ENCODE measurements at places on chromosomes 2 and 18.

- no peak overlapping the region for H3K27ac ChIP-seq
- no peaks in the 10 kb centered on the region for H3K36me3 ChIP-seq
- DNase-seq = no peak
- no peaks in the 10 kb centered on the region for H3K27me3 ChIP-seq
- no peak overlapping the region for H3K4me3 ChIP-seq
Measured at GRCh38 chr2:34567128-34567527, 968.0 kb upstream of the FAM98A start.

DNA sequence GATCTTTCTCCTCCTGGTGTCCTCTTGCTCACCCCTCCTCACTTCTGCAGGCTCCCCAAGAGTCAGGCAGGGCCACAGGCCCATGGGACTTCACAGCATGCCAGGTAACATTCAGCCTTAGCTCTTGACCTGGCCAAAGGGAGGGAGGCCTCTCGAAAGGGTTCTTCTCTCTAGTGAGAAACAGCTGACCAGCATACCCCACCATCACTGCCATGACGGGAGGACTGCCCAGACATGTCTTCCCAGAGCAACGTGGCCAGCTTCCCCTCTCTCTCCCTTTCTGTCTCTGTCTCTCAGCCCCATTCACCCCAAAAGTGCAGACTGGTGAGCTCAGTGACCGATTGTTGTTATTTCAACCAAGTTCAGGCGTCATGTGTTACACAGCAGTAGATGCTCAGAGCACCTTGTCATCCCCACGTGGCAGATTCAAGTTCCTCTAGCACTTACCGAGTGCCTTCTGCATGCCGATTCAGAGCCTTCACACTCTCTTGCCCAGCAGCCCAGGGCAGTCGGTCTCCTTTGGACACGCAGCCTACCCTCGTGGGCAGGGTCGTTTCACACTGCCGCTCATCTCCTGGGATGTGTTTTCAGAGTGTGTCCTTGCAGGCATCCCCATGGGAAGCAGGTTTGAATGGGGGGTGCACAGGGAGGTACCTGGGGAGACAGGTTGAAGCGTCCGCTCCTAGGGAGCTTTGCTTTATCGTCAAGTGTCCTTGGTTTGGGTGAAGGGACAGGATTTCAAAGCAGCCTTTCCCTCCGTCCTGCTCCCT lies 259.9 kb downstream of the NDUFA10 start:
- H3K27me3 ChIP-seq = no peaks in the 10 kb centered on the region
- peaks cover 28% of the 10 kb centered on the region for H3K4me1 ChIP-seq
- H3K4me3 ChIP-seq = no peak overlapping the region
- H3K36me3 ChIP-seq = no peaks in the 10 kb centered on the region
- no peak overlapping the region for H3K27ac ChIP-seq
- no peak for DNase-seq

- peak; percentile 63 for DNase-seq
- H3K36me3 ChIP-seq = no peaks in the 10 kb centered on the region
- no peak overlapping the region for H3K27ac ChIP-seq
- H3K27me3 ChIP-seq = peaks cover 16% of the 10 kb centered on the region
Measured at GRCh38 chr2:240060977-240061591, 7.8 kb upstream of the OR6B3 start.

DNA sequence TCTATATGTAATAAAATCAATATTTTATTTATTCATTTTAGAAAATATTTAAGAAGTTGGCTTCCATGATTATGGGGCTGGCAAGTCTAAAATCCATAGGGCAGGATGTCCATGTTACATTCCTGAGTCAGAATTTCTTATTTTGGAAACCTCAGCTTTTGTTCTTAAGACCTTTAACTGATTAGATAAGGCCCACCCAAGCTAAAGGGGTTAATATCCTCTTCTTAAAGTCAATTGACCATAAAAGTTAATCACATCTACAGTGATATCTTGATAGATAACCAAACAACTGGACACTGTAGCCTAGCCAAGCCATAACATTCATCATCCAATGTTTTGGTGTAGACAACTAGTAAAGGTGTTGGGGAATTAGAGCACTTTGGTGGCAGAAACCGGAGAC lies 1035.4 kb upstream of the ZEB2 start:
- no peaks in the 10 kb centered on the region for H3K27me3 ChIP-seq
- no peaks in the 10 kb centered on the region for H3K36me3 ChIP-seq
- no peak for DNase-seq
- H3K4me1 ChIP-seq = no peaks in the 10 kb centered on the region
- H3K4me3 ChIP-seq = no peak overlapping the region

GRCh38 chr2:11631462-11631861 lies 38.5 kb downstream of the NTSR2 start:
- H3K4me3 ChIP-seq = no peak overlapping the region
- no peaks in the 10 kb centered on the region for H3K27me3 ChIP-seq
- H3K36me3 ChIP-seq = peaks cover 15% of the 10 kb centered on the region

GRCh38 chr2:111209045-111209514 lies 88.4 kb downstream of the BCL2L11 start:
- no peaks in the 10 kb centered on the region for H3K27me3 ChIP-seq
- H3K4me1 ChIP-seq = no peaks in the 10 kb centered on the region
- DNase-seq = no peak
- peaks cover 41% of the 10 kb centered on the region for H3K36me3 ChIP-seq

DNA sequence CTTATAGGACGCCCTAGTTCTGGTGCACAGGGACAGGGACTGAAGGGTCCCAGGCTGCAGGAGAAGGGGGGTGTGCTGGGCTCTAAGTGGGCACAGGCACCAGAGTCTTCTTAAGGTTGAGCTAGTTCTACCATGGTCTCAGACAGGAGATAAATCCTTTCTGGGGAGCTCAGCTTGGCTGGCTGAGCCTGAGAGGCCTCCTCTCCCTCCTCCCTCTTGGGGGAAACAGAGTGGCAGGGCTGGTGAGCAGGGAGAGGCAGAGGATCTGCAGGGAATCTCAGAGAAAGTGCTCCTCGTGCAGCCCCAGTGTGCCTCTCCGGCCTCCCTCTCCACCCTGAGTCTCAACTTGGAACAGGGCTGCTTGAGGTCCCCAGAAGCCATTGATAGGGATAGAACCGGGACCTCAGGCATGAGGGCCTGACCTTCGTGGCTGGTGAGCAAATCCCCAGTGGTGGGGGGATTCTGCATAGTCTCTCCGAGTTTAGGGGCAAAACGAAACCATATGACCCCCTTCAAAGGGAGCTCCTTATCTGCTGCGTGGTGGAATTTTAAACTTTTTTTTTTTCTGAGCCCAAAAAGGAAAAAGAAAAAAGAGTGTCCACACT lies 2.0 kb downstream of the GDF7 start:
- no peak overlapping the region for H3K27ac ChIP-seq
- peaks cover 26% of the 10 kb centered on the region for H3K4me1 ChIP-seq
- DNase-seq = peak; percentile 34

All from SK-N-SH (cell line).